Activated CD4-positive, alpha-beta T cell treated with anti-CD3 and anti-CD28 coated beads for 24 hours (primary cell): ENCODE measurements at places on chromosomes 2 and 18.

DNA sequence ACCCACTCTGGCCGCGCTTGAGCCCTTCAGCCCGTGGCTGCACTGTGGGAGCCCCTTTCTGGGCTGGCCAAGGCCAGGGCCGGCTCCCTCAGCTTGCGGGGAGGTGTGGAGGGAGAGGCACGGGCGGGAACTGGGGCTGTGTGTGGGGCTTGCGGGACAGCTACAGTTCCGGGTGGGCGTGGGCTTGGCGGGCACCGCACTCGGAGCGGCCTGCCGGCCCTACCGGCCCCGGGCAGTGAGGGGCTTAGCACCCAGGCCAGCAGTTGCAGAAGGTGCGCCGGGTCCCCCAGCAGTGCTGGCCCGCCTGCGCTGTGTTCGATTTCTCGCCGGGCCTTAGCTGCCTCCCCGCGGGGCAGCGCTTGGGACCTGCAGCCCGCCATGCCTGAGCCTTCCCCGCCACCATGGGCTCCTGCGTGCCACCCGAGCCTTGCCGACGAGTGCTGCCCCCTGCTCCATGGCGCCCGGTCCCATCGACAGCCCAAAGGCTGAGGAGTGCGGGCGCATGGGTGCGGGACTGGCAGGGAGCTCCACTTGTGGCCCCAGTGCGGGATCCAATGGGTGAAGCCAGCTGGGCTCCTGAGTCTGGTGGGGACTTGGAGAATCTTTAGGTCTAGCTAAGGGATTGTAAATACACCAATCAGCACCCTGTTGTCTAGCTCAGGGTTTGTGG lies 173.7 kb upstream of the FIGN start:
- no peak for DNase-seq

DNA sequence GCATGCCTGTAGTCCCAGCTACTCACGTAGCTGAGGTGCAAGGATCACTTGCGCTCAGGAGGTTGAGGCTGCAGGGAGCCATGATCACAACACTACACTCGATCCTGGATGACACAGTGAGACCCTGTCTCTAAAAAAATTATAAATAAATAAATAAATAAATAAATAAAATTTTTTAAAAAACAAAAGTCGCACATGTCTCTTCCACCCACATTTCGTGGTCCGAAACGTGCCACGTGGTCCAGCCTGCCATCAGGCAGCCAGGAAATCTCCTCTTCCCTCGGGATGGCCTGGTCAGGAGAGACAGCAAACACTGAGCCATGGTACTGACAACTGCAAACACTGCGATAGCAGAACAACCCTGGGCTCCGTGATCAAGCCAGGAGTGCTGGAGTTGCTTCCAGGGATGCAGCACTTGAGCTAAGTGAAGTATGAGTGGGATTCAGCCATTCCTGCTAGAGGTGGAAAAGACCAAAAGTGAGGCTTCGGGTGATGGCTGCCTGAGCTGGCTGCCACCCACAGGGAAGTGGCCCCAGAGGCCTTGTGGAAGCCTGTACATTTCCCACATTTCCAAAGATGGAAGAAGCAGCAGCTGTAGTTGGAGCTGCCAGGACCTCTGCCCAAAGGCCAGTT lies 193.1 kb downstream of the SMAD2 start:
- no peak for DNase-seq

DNA sequence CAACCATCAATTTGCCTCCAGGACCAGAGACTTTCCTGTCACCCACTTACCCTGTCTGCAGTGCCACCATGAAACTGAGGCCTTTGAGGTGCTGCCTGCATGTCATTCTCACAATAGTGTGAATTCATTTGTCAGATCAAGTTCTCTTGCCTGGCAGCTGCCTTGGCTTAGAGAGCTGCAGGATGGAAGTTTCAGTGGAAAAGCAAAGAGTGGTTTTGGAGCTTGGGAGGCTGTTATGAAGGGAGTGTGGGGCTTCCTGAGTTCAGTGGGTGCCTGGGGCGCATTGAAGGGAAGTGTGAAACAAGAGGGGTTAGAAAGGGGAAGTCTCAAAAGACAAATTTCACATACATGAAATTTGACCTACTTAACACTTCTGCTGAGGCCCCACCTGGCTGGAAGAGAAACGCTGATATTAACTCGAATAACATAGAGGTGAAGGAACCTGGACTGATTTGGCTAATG lies 7.9 kb upstream of the LBH start:
- no peak for DNase-seq

DNA sequence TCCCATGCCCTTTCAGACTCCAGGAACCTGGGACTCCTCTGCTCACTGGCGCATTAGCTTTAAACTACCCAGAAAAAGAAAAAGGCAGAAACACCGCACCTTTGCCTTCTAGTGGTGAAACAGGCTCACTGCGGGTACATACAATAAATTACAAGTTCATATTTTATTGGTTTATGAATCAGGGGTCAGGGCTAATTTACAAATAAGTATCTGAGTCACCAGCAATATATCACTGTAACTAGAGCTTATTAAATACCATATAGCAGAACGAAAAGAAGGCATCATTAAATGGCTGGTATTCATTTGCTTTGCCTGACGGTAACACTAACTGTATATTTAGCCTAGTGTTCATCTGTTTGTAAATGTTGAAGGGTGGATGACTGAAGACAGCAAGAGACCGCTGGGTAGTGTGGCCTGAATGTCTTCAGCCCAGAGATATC lies 26.9 kb upstream of the DTNB start:
- DNase-seq = no peak

GRCh38 chr2:150555611-150556356 lies 68.3 kb upstream of the RND3 start:
- no peak for DNase-seq

- DNase-seq = no peak
Measured at GRCh38 chr2:79723830-79724229, 211.0 kb downstream of the CTNNA2 start.

DNA sequence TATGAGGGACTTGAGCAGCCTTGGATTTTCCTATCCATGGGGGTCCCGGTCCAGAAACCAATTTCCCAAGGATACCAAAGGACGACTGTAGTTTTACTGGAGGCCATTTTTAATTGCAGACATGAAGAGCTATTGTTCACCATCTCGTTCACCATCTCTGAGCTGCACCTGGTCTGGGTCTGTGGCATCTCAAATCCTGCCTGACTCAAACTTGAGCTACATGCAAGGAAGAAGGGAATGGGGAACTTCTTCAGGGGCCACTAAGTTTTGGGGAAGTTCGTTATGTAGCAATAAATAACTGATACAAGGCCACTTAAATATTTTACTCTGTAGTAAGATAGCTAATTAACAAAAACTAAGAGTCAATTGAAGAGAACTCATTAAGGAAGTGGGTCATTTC lies 2.1 kb upstream of the SMCHD1 start:
- DNase-seq = no peak

GRCh38 chr18:50724751-50725151 lies 95.1 kb downstream of the MRO start:
- DNase-seq = no peak

DNA sequence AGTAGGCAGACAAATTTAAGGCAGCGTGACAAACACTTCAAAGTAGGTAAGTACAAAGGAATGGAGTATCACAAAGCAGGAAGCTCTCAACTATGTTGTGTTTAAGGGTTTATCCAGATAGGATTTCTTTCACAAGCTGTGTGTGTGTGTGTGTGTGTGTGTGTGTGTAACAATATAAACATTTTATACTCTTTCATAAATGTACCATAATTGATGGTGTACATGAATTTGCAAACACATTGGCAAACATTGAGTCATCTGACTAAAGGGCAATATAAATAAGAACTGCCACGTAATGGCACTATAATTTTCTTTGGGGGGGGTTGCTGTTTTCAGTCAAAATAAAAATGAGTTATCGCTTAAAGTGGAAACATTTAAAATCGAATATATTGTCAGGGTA lies 1004.4 kb upstream of the DDX18 start:
- DNase-seq = no peak

DNA sequence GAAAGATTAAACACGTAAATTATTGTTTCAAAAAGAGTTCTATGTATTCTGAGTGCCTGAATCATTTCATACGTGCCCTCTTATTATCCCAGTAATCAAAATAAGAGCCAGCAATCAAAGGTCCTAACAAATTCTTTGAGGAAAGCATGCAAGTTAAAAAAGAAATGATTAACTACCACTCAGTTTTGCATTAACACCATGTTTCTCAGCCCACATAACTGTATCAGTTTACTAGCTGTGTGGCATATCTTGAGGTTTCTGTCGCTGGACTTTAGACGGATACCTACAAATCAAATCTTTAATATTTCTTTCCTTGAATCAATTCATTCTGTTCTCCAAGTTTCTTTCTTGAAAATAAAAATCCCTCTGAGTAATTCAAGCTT lies 668.9 kb upstream of the CHAC2 start:
- DNase-seq = no peak

GRCh38 chr2:10678225-10678624 lies 11.6 kb downstream of the NOL10 start:
- DNase-seq = no peak

- no peak for DNase-seq
Measured at GRCh38 chr2:182650704-182651103, 65.4 kb upstream of the DNAJC10 start.

- DNase-seq = no peak
Measured at GRCh38 chr2:158803506-158803905, 8.4 kb downstream of the DAPL1 start.

DNA sequence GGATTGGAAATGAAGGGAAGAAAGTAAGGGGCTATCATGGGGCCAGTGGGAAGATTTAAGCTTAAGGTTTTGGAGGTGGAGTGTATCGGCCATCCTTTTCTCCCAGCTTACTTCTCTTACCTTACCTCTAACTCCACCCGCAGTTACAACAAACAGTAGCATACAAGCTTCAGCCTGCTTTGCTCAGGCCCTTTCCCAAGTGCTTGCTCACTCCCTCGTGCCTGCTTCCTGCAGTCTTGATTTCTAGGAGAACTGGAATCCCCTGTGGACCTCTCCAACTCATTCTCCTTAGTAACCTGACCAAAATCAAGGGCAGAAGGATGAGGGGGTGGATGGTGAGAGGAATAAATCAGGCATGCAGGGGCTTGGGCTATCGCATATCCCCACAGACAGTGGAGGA lies 5.8 kb upstream of the LYG2 start:
- DNase-seq = no peak

GRCh38 chr2:207413376-207413907 lies 116.3 kb upstream of the CREB1 start:
- DNase-seq = no peak

GRCh38 chr2:65264821-65265670 lies 37.4 kb downstream of the ACTR2 start:
- peak; percentile 3 for DNase-seq

- peak; percentile 29 for DNase-seq
Measured at GRCh38 chr2:219441451-219442255, 7.0 kb downstream of the SPEG start.

- DNase-seq = no peak
Measured at GRCh38 chr18:74276609-74277008, 15.2 kb downstream of the CYB5A start.

DNA sequence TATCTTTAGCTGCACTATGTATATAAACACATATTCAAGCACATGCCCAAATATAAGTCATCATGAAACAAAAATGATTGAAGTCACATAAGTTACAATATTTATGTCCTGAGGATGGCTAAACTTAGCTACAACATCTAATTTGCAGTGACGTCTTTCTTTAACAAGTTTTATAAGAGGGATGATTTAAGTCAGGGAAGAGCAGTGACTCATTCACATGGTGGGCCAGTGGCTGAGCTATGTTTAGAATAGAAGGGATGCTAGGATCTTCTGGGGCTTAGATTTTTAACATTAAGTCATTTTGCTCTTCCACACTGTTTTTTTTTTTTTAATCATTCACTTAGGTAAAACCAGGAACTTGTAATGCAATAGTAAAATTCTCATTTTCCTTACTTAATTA lies 22.3 kb downstream of the ADCYAP1 start:
- DNase-seq = no peak

- no peak for DNase-seq
Measured at GRCh38 chr18:37674570-37674969, 109.0 kb upstream of the CELF4 start.

DNA sequence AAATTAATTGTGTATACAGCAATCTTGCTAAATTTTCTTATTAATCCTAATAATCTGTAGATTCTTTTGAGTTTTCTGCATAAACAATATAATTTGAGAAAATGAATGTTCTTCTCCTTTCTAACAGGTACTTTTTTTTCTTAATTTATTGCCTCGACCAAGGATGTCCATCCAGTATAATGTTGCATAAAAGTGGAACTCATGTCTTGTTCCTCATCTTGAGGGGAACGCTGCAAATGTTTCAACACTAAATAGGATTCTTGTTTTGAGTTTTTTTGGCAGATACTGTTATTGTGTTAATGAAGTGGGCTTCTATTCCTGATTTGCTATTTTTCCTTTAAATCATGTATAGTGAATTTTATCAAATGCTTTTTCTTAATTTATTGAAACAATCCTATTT lies 244.4 kb upstream of the REV1 start:
- no peak for DNase-seq

DNA sequence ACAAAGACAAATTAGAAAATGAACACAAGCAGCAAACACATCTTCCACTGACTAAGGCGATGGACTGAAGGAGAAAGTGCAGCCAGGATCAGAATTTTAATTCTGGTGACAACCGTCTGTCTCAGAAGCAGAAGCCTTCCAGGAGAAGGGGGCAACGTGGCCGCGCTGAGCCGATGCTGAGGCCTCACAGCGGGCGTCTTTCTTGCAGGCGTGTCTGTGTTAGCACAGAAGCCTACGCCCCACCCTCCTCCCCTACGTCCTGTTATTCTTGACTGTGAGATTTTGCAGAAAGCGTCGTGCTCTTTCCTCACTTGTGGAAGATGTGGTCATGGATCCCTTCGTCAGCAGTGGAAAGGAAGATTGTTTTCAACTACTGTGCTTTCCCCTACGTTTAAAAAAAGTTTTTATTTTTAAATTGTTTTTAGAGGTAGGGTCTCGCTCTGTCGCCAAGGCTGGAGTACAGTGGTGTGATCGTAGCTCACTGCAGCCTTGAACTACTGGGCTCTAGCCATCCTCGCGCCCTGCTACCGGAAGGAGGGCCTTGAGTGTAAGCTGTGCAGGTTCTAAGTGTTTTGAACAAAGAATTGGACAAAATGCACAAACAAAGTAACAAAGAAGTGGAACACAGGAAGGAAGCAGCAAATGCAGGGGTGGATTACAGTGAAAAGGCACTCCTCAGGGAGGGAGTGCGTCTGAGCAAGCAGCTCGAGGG lies 422.0 kb downstream of the GALR1 start:
- no peak for DNase-seq

DNA sequence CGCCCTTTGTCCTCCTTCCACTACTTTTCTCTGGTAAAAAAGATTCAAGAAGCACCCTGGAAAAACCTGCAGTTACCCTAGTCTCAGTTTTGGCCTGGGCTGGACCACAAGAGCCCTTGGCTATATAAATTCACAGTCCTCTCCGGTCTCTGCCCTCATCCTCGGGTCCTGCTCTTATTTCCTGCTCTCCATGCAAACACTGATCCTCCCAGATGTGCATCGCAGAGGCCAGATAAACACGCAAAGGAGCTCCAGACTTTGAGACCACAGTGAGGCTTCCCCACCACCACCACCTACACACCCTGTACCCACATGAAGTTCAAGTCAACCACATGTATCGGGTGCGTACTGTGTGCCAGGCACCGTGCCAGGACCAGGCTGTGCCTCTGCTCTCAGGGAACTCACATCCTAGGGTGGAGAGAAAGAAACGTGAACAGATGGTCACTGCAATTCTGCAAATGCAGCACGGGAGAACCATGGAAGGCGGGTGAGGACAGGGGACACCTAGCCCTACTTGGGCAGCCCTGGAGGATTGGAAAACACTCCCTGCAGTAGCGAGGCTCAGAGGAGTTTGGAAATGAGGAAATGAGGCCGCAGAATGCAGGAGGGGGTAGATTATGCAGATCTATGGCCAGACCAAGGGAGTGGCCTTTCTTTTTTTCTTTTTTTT lies 7.4 kb downstream of the CTDSP1 start:
- no peak for DNase-seq

GRCh38 chr18:11983592-11983991 lies 2.3 kb downstream of the IMPA2 start:
- no peak for DNase-seq
